ENCODE measurements at places on chromosomes 12 and 14.

DNA sequence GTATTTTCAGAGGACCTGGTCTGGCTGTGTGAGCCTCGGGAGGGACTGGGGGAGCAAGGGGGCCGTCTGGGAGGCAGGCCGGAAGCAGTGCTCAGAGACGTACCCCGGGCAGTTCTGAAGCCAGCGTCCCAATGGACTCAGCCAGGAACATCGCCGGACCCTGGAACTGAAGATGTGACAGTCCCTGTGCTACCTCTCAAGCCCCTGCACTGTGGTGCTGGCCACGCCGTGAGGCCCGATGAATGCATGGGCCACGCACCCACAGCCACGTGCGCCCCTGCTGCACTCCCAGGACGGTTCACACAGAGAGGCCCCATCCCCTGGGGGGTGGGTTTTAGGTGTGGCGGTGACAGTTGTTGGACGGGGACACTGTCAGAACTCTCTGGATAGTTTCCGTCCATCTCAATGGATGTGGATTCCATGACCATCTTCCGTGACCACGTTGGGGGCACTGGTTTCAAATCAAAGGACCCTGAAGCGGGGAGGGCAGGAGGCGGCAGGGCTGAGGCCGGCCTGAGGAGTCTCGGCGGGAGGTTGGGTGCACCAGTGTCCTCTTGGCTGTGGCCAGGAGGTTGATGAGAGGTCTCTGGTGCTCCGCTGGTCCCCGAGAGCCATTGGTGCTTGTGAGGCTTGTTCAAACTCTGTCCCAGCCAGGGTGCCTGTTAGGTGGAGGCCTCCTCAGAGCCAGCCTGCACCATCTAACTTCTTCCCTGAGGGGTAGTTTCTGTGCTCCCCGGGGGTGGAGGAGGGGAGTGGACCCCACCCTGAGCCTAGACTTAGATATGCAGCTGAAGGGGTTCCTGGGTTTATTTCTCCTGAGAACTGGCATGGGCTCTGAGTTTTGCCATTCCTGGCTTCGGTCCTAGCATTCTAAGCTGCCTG, 36.3 kb upstream of the TSPAN9 start:
- DNase-seq = no peak

DNA sequence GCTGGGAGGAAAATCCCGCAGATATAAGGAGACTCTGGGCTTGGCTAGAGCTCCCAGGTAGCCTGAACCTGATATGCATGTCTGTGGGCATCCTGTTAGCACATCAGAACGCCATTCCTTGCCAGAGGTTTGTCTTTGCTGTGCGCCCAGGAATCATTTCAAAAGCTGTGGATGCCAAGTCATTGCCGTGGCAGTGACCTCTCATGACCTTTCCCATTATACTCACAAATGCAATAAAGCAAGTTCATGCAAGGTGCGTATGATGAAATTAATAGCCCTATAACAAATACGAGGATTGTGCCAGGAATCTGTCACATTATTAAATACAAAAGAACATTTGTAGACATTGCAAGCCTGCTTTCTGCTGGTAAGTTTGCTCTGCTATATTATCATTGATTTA, 229.1 kb upstream of the PELI2 start:
- DNase-seq = no peak

GRCh38 chr12:11651381-11651780, 1.9 kb downstream of the ETV6 start:
- no peak for DNase-seq

- DNase-seq = peak; percentile 51
Measured at GRCh38 chr14:38290601-38291188, 34.8 kb upstream of the CLEC14A start.

GRCh38 chr12:43284486-43285158, 267.4 kb downstream of the ADAMTS20 start:
- no peak for DNase-seq

- DNase-seq = no peak
Measured at GRCh38 chr12:11879306-11879705, 191.4 kb upstream of the BCL2L14 start.

DNA sequence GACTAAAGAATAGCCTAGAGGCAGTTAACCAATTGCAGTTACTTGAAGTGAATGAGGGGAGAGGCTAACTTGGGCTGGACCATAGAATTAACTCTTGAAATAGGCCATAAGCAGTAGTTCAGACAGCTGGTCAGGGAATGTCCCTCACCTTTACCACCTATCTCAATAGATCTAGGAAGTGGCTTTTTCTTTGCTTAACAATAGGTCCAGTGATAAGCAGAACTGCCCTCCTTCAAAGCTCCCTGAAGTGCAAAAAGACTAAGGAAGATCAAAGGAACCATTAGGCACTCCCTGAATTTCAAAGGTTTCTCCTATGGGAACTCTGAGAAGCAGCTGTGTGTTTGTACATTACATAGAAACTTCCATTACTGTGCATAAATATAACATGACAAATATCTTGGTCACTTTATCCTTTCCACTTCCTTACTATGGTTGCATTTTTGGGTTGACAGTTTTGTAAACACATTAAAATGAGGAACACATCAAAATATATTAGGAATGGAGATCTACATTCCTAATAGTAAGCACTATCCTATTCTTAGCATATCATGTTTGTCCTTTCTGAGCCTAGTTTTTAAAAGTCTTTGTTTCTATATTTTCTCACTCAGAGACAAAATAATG, 7.2 kb upstream of the NAA30 start:
- DNase-seq = no peak

GRCh38 chr14:96122496-96122895, 82.1 kb upstream of the BDKRB2 start:
- peak; percentile 78 for DNase-seq

DNA sequence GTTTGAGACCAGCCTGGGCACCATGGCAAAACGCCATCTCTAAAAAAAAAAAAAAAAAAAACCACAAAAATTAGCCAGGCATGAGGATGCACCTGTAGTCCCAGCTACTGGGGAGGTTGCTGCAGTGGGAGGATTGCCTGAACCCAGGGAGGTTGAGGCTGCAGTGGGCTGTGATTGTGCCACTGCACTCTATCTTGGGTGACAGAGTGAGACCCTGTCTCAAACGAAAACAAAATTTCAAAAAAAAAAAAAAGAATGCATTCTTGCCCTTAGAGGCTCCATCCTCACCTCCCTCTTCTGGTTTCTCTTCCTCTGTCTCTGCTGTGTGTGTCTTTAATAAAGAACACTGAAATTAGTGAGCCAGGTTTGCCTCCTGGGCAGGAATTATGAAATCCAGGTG, 107.8 kb downstream of the VCPKMT start:
- DNase-seq = no peak

Measured in HFF-Myc (cell line).